Activated T-cell treated with anti-CD3 and anti-CD28 coated beads for 24 hours (primary cell): ENCODE measurements at places on chromosomes 5 and 9.

GRCh38 chr9:38207247-38207778 is 138.3 kb upstream of the SHB start:
- DNase-seq: no peak

DNA sequence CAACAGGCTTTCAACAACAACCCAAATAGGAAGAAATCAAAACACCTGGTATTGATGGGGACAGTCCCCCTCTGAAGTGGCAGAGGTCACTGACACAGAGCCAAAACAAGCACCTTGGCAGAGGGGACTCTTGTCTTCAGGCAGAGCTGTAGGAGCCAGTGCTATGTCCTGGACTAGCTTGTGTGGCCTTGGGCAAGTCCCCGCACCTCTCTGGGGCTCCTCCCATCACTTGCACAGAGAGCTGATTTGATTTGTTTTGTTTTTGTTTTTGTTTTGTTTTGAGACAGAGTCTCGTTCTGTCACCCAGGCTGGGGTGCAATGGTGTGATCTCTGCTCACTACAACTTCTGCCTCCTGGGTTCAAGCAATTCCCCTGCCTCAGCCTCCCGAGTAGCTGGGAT is 100.8 kb downstream of the C9orf50 start:
- no peak for DNase-seq

GRCh38 chr5:54525261-54525660 is 7.7 kb downstream of the SNX18 start:
- no peak for DNase-seq

DNA sequence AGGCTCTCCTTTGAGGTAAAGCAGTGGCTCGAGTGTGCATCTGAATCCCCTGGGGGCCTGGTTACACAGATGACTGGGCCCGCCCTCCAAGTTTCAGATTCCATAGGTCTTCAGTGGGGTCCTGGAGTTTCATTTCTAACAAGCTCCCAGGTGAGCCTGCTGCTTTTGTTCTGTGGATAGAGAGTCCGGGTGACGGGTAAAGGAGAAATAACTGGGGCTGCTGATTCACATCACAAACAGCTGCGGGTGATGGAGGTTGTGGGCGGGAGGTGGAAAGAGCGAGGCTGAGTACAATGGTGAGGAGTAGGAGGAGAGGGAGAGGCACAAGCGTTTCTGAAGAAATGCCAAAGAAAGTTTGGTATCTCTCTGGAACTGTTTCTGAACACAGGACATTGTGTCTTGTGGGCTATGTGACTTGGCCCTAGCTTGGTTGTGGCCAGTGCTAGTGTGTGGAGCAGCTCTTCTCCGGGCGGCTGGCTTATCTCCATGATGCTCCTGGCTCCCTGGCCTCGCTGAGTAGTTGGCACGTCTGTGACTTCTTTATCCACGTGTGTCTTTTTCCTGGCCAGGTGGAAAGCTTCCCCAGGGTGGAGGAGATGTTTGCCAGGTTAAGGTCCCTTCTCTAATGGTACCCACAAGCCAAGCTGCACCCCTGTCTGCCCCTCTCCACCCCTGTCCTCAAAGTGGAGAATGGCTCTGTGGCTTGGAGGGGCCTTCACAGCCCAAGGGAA is 61.7 kb downstream of the HSPA4 start:
- DNase-seq: peak; percentile 45

DNA sequence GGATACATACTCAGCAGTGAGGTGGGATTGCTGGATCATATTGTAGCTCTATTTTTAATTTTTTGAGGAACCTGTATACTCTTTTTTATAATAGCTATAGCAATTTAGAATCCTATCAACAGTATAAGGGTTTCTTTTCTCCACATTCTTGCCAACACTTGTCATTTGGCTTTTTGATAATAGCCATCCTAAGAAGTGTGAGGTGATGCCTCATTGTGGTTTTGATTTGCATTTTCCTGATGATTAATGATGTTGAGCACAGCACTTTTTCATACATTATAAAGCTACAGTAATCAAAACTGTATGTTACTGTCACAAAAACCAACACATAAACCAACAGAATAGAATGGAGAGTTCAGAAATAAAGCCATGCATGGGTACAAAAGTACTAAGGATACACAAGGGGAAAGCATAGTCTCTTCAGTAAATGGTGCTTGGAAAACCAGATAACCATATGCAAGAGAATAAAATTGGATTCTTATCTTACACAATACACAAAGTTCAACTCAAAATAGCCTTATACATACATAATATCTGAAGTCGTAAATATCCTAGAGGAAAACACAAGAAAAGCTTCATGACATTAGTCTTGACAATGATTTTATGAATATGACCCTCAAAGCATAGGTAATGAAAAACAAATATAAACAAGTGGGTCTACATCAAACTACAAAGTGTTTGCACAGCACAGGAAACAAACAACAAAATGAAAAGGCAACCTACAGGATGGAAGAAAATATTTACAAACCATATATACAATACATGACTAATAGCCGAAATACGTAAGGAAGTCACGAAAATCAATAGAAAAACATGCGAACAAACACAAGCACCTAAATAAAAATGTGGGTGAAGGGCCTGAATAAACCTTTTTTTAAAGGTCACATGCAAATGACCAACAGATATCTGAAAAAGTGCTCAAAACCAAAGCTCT is 287.8 kb upstream of the DAB2 start:
- DNase-seq: no peak

DNA sequence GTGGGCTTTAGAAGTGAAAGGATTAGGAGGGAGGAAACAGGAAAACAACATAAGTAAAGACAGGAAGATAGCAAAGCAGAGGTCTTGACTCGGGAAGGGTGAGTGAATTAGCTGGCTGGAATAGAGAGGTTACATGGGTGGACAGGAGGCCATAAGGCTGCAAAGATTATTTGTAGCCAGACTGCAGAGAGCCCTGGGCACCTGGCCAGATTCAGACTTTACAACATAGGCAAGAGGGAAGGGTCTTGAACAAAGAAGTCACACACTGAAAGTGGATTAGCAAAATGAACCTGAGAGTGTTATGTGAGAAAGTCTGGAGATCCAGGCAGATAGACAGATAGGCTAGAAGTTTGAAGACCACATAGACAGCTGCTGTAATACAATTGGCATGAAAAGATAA is 29.7 kb upstream of the CER1 start:
- DNase-seq: no peak

DNA sequence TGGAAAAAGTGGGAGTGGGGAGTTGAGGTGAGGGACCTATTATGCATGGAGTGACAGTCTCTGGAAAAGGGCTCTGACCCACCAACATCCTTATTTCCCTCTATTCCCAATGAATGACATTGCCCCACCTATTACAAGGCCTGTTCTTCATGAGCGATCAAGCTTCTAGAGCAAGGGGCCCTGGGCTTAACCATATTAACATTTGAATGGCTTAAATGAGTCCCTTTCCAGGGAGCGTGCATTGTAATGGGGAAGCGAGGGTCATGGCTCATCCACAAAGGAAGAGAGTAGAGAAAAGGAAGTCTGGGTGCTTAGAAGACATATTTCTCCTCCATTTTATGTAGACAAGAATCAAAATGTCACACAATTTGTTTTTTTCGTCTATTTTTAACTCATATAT is 255.5 kb downstream of the CAAP1 start:
- DNase-seq: no peak

GRCh38 chr5:116035123-116035522 is 2.9 kb downstream of the ARL14EPL start:
- DNase-seq: no peak

DNA sequence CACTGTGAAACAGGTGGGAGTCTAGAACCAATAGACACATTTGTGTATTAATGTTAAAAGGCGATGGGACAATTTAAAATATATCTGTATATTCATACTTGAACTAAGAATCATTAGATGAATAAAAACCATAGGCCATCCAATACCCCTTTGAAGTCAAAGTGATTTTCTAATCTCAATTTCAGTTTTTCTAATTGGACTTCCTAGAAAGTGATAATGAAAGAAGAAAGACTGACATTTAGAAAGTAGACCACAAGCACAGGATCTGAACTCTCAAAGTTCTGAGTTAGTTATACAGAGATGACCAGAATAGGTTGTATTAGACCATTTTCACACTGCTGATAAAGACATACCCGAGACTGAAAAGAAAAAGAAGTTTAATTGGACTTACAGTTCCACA is 412.8 kb upstream of the PIK3R1 start:
- no peak for DNase-seq

GRCh38 chr5:132069561-132069960 is 4.0 kb upstream of the CSF2 start:
- no peak for DNase-seq

DNA sequence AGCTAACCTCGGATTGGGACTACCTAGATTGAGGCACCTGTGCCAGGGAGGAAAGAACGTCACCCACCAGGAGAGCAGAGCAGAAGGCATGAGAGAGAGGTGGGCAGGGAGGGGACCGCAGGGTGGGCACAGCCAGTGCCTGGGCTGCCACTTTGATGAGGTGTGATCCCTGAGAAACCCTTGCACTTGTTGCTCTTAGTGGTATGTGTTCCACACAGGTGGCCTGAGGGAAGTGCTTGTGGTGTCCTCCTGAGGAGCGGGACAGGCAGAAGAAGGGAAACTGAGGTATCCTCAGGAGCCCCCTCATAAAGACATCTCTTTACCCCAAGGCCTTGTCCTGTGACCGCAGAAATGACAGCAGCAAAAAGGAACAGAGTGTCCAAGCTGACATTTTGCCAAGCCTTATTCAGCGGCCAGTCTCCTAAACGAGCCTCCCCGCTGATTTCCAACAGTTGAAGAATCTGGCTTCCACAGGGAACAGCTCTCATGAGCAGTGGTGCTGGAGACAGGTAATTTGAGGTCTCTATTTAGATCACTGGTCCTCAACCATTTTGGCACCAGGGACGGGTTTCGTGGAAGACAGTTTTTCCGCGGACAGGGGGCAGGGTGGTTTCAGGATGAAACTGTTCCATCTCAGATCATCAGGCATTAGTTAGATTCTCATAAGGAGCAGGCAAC is 82.4 kb downstream of the FOXD1 start:
- DNase-seq: no peak

- DNase-seq: no peak
Measured at GRCh38 chr9:107940616-107941595, 451.3 kb upstream of the KLF4 start.

- DNase-seq: no peak
Measured at GRCh38 chr5:16493261-16493660, 27.7 kb upstream of the ZNF622 start.

DNA sequence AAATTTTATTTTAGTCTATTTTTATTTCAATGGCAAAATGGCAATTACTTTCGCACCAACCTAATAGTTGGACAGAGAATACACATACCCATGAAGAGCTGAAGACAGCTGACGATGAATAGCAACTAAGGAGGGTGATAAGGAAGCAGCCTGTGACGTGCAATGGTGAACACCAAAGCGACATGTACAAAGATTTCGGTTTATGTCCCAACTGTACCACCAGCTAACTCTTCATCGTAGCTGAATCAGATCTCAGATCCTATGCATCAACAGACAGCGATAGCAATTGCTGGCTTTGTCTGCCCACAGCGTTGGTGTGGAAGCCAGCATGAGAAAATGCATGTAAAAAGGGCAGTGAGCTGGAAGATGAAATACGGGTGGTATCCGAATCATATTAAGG is 130.6 kb upstream of the ANKH start:
- no peak for DNase-seq

DNA sequence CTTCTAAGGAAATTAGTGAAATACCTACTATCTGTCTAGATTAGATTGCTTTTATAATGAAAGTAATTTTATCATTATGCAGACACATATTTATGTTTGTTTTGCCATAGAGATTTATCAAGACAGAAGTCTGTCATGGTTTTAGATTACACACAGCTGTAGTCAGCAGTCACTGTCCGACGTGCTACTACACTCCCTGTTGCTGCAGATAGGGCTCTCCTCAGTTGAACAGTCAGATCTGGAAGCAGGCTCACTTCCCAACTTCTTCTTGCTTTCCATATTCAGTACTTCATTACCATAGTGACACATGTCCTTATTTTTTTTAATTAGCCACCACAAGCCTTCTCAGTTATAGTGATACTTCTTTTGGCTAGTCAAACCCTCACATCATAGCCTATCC is 329.9 kb upstream of the ITGA1 start:
- no peak for DNase-seq

DNA sequence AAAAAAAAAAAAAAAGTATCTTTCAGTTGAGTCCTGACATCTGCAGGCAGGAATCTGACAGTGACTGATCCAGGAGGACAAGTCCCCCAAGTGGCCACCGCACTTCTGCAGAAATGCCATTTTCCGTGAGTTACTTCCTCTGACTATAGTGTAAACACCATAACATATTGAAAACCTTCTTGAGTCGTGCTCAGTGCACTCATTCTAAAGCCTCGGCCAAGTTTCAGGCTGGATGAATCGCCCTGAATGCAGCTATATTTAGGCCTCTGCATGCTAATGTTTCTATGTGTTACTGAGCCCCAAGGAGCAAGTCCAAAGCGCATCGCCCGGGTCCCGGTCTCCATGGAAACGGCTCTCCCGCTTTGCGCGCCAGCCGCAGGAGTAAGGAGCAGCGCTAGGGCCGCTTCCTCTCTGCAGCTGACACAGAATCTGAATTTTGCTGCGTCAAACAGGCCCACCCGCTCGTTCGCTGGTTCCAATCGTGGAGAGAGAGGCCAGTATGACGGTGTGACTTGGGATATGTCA is 335.4 kb downstream of the MSX2 start:
- DNase-seq: no peak
